ENCODE measurements at places on chromosomes 4 and X. TPM values are rescaled to one million over a fixed set of nuclear protein-coding genes. Genes with fewer than 3 reads are reported as not detected.

DNA sequence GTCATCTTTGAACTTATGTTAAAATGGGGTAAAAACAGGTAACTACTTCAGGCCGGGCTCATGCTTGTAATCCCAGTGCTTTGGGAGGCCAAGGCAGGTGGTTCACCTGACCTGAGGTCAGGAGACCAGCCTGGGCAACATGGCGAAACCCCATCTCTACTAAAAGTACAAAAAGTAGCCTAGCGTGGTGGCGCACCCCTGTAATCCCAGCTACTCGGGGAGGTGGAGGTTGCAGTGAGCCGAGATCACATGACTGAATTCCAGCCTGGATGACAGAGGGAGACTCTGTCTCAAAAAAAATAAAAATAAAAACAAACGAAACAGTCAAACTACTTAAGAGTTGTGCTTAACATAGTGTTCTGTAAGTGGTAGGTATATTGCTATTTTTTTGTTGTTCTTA, 2.5 kb downstream of the DDX3X start:
- DNase-seq = no peak
- peak overlapping the region; percentile 100 for H3K27ac ChIP-seq
- H3K36me3 ChIP-seq = peaks cover 18% of the 10 kb centered on the region
- H3K4me3 ChIP-seq = peak overlapping the region; percentile 94

DNA sequence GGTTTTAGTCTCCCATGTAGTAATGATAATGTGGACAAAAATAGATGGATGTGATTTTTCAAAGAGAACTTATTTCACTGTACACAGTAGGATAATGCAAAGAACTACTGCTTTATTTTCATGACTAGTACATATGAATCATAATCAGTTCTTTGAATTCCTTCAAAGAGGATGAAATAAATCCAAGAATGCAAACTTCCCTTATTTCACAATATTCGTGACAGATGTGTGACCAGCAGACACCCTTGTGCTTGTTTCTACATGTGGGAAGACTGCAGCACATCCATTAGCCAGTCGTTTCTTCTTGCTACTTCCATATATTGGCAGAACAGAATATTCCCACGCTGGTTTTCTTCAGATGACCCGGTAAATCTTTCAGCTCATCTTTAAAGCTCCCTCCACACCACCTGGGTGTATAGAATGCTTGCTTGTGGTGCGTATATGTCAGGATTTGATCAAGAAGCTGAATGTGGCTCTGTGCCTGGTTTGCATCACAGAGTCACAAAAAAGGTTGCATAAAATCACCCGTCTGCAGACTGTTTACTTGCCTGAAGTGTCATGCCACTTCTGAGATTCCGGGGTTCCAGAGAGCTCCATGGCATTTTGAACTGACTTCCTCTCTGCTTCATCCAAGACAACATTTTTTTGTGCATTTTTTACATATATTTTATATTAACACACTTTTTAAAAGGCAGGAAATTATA, 47.7 kb upstream of the FAT4 start:
- H3K27me3 ChIP-seq = no peaks in the 10 kb centered on the region
- no peak overlapping the region for H3K27ac ChIP-seq
- no peaks in the 10 kb centered on the region for H3K4me1 ChIP-seq

GRCh38 chr4:185122681-185123345, 20.3 kb upstream of the SLC25A4 start:
- H3K4me3 ChIP-seq = no peak overlapping the region
- peaks cover 5% of the 10 kb centered on the region for H3K4me1 ChIP-seq
- peaks cover 40% of the 10 kb centered on the region for H3K27me3 ChIP-seq
- no peak overlapping the region for H3K27ac ChIP-seq
- no peak for DNase-seq

DNA sequence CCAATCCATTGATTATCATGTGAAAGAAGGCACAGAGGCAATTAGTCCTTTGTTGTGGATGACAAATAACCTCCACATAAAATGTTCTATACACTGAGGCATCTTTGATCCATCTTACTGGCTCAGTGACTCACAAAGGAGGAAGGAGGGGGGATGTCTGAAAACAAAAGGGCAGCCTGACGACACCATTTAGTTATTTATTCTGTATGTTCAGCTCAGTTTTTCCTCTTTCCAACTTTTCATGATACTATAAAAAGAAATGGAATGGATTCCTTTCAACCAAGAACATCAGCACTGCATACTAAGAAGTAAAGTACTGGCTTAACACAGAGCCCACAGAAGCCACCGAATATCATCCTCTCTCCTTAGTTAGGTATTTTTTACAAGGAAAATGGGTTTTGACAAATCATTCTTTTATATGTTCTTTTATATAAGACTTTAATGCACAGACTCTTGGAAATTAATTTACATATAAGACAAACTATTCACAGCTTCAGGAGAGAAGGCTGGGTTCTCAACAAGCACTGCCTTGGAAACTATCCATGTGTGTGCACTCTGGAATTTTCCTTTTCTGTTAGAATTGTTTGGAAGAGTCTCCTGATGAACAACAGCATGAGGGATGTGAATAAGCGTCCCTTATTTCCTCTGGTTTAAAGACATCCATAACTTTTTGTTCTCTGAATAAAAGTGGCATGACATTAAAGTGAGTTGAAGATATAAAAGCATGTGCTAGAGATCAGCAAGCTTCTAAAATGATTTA, 135.6 kb downstream of the TSPAN5 start:
- no peak for DNase-seq
- no peaks in the 10 kb centered on the region for H3K27me3 ChIP-seq
- no peaks in the 10 kb centered on the region for H3K36me3 ChIP-seq
- peak overlapping the region; percentile 72 for H3K27ac ChIP-seq

DNA sequence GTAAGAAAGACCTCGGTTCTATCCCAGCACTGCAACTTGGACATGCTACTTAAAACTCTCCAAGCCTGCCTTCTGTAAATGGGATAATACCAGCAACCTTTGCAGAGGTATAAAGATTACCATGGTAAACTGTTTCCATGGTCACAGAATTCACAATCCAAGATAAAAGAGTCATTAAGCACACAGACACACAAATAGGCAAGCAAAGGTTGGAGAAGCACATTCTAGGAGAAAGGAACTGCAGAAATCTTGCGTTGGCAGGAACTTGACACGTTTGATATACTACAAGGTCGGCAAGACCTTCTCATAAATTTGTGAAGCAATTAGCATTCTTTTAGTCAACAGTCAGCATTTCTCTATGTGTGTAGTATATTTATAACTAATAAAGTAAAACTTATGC, 12.3 kb upstream of the CHRNA9 start:
- no peak for DNase-seq
- no peak overlapping the region for H3K4me3 ChIP-seq

GRCh38 chr4:18798123-18798522, 776.6 kb upstream of the LCORL start:
- H3K27me3 ChIP-seq = no peaks in the 10 kb centered on the region
- H3K36me3 ChIP-seq = no peaks in the 10 kb centered on the region
- DNase-seq = no peak

DNA sequence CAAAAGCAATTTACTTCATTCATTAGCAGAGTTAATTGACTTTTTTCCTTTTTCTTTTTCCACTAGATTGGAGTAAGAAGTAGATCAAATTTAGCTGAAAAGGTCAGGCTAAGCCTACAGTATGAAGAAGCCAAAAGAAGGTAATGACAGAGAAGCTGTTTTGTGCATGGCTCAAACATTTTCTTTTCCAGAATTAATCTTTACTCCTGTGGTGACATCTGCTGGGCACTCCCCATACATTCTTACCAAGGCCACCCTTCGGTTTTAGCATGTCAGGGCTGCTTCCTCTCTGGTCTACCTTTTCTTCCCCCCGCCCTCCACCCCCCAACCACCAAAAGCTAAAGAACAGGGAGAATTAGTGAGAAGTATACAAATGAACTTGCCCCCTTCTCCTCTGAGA, 70.2 kb downstream of the CLDN22 start:
- H3K4me1 ChIP-seq = no peaks in the 10 kb centered on the region
- H3K4me3 ChIP-seq = no peak overlapping the region
- no peaks in the 10 kb centered on the region for H3K27me3 ChIP-seq
- H3K36me3 ChIP-seq = no peaks in the 10 kb centered on the region

- peaks cover 6% of the 10 kb centered on the region for H3K27me3 ChIP-seq
- H3K4me3 ChIP-seq = no peak overlapping the region
- H3K36me3 ChIP-seq = no peaks in the 10 kb centered on the region
- DNase-seq = no peak
- no peaks in the 10 kb centered on the region for H3K4me1 ChIP-seq
Observed at GRCh38 chrX:94830717-94831116, 1156.7 kb downstream of the FAM133A start.

DNA sequence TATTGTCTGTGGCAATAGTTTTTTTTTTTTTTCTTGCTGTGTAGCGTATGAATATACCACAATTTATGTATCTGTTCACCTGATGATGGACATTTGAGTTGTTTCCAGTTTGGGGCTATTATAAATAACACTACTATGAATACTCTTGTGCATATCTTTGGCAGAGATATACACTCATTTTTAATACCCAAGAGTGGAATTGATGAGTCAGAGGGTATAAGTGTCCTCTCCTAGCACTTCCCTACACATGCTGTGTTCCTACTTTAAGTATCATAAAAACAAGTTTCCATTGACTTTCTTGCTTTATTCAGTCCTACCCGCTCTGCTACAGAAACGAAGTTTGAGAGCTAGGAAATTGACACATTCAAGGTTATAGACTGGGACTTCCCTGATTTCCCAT, 39.8 kb downstream of the XIAP start:
- H3K36me3 ChIP-seq = no peaks in the 10 kb centered on the region
- H3K4me3 ChIP-seq = no peak overlapping the region
- H3K4me1 ChIP-seq = no peaks in the 10 kb centered on the region
- no peak for DNase-seq

DNA sequence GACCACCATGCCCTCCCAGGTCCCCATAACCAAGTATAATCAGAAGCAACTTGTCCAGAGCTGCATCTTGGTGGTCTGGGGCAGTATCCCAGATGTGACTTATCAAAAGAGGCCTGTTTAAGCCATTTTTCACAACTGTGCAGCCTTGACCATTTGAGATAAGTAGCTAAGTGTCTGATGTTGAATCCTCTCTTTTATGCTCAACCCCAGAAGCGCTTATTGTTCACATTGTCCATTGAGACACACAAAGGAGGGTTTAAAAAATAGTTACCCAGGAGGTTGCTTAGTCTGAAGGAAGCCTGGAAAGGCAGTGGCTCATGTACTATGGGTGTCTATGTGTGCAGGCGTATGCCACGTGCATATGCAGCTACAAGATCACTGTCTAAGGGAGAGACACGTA, 27.0 kb downstream of the ENPP6 start:
- no peak overlapping the region for H3K27ac ChIP-seq
- H3K27me3 ChIP-seq = peaks cover 24% of the 10 kb centered on the region
- no peaks in the 10 kb centered on the region for H3K4me1 ChIP-seq
- no peaks in the 10 kb centered on the region for H3K36me3 ChIP-seq
- DNase-seq = no peak

DNA sequence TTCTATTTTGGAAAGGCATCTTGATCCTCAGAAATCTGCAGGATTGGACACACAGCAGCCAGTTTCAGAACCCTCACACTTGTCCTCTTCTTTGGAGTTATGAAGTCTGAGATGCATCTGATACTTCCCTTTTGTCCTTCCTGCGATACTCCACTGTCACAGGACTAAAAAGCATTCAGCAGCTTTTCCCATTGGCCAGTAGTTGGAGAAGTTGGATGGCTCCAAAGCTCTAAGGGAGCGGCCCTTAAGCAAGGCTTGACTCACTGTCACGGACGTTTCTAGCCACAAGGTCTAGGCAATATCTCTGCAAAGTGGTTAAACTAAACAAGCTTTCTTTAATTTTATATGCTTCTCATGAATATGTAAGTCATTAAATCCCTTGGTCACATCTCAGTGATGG, 417.0 kb downstream of the AFF2 start:
- H3K36me3 ChIP-seq = no peaks in the 10 kb centered on the region
- DNase-seq = no peak
- peaks cover 21% of the 10 kb centered on the region for H3K27me3 ChIP-seq

- H3K27ac ChIP-seq = no peak overlapping the region
- H3K27me3 ChIP-seq = no peaks in the 10 kb centered on the region
- no peak overlapping the region for H3K4me3 ChIP-seq
- no peak for DNase-seq
Observed at GRCh38 chrX:105567082-105567481, 255.3 kb upstream of the NRK start.

DNA sequence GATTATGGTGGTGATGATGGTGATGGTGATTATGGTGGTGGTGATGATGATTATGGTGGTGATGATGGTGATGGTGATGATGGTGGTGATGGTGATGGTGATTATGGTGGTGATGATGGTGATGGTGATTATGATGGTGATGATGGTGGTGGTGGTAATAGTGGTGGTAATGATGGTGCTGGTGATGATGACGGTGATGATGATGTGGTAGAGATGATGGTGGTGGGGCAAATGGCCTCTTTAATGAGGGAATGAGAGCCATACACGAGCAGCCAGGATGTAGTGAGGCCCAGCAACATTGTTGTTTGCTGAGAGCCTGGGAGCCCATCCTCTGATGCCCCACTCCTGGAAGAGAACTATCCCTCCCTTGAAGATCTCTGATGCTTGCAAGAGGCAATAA, 29.0 kb downstream of the HMX1 start:
- no peak for DNase-seq
- no peak overlapping the region for H3K27ac ChIP-seq
- H3K4me1 ChIP-seq = no peaks in the 10 kb centered on the region
- H3K4me3 ChIP-seq = no peak overlapping the region
- no peaks in the 10 kb centered on the region for H3K36me3 ChIP-seq

DNA sequence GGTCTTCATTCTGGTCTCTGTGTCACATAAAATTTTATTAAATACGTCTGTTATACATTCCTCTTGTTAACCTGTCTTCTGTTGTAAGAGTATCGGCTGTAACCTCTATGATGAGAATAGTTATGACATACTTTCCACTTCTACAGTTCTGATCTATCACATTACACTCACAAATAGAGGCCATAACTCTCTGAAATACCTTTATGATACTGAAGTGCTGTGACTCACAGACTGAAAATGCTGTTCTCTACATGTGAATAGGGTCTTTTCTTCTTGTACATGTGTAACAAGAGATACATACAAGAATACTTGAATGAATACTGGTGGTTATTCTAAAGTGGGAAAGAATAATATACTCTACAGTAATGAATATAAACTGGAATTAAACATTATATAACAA, 1047.6 kb downstream of the TECRL start:
- no peaks in the 10 kb centered on the region for H3K36me3 ChIP-seq
- no peak overlapping the region for H3K4me3 ChIP-seq
- H3K4me1 ChIP-seq = no peaks in the 10 kb centered on the region
- no peaks in the 10 kb centered on the region for H3K27me3 ChIP-seq
- H3K27ac ChIP-seq = no peak overlapping the region

The HPSE gene
- total RNA-seq = 12.8 TPM

The CXCL1 gene
- not detected for total RNA-seq

The PITX2 gene
- total RNA-seq = not detected

The IL21 gene
- total RNA-seq = 14.2 TPM

The KIAA0232 gene
- 19.5 TPM for total RNA-seq

The CT45A1 gene
- not detected for total RNA-seq

All from activated T-cell treated with anti-CD3 and anti-CD28 coated beads, Interleukin-2, amount 50 U/mL, for 72 hours (primary cell).